ENCODE measurements at places on chromosomes 12 and 14.

GRCh38 chr12:20513189-20513588 is 144.9 kb downstream of the PDE3A start:
- DNase-seq: no peak

DNA sequence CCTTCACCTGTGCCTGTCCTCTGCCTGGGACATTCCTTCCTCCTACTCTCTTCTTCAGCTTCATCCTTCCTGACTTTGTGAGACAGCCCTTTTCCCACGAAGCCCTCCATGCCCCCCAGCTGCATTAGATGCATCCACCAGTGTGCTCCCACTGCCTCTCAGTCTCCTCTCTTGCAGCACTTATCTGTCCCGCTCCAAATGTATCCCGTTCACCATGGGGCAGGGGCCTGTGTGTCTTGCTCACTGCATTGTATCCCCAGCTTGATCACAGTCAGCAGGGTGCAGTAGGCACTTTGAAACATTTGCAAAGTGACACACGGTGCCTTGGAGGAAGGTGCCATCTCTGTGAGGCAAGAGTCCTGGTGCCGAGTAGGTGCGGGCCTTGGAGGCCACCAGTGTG is 104.0 kb downstream of the SLC25A47 start:
- DNase-seq: no peak

- DNase-seq: no peak
These were observed 1.3 kb upstream of the P3H3 start for GRCh38 chr12:6826734-6827436.

- DNase-seq: no peak
These were observed 486.0 kb downstream of the FLRT2 start for GRCh38 chr14:86015941-86016340.

DNA sequence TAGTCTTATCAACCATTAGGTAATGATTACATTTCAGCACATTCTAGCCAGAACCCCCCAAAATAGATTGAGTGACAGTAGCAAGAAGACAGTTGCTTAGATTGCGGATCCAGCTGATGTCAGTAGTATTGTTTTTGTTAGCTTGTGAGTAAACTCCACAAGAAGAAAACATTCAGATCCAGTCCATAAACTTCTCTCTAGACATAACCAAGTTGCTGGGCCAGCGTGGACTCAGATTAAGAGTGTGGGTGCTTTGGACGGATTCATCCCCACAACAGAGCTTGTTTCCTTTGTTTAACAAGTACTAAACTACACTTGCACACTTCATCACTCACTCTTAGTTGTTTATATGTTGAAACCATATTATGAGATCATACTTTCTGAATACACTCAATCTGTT is 293.4 kb downstream of the NPAS3 start:
- DNase-seq: no peak

GRCh38 chr12:75162845-75163244 is 46.8 kb downstream of the KCNC2 start:
- no peak for DNase-seq

DNA sequence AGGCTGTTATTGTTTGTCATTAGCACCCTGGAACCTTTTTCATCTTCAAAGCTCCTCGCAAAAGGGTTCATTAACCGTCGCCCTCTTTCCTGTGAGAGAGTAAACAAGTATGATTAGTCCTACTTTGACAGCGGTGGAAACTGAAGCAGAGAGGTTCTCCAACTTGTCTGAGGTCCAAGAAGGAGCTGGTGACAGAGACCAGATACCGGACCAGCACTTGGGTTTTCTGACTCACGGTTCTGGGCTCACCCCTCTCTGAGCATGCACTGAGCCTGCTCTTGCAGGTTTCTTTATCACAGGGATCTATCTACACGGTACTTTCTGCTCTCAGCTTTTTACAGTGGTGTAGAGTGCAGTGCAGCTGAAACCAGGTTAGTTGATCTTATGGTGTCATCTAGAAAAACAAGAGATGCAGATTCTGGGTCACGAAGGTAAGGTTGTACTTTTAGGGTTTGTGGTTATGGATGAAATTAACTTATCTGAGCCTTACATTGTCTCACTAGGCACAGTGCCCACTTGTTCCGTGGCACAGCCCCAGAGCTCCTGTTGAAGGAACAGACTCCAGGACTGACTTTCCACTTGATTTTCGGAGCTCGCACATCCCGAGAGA is 62.1 kb downstream of the PPP2R5C start:
- no peak for DNase-seq

DNA sequence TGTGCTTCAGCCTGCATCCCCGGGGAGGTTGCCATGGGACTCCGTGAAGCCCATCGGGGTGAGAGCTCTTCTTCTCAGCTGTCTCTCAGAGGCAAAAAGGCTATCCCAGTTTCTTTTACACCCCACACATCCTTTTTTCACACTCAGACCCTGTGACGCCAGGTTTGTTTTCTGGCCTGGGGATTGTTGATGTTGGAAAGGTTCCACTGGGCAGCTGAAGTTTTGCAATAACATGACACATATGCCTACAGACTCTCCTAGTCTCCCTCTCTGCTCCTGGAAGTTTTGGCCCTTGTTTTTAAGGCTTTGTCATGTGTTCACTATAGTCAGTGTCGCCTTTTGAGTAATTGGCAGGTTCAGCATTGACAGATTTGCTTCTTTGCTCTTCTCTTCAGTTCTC is 118.6 kb downstream of the SMOC1 start:
- DNase-seq: no peak

DNA sequence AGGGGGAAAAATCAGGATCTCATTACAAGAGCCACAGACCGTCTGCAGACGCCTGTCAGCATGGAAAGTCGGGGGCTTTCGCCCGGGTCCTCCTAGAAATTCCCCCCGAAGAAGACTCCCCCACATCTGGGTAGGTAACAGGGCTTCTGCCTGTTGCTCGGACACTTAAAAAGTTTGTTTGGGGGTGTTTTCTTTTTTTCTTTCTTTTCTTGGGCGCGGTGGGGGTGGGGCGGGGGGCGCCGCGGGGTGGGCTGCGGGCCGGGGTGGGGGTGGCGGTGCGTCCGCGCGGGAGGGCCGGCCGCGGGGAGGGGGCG is 358 bp downstream of the ELK3 start:
- DNase-seq: no peak

All from inflammatory macrophage treated with lipopolysaccharide for 1 hour (primary cell).